Sigmoid colon (tissue), 7 donors: ENCODE measurements at places on chromosomes 3 and 15. TPM values are rescaled to one million over a fixed set of nuclear protein-coding genes. Genes with fewer than 3 reads are reported as not detected.
A peak's percentile ranks its signal among the peaks of the same experiment; 100 is the strongest.

DNA sequence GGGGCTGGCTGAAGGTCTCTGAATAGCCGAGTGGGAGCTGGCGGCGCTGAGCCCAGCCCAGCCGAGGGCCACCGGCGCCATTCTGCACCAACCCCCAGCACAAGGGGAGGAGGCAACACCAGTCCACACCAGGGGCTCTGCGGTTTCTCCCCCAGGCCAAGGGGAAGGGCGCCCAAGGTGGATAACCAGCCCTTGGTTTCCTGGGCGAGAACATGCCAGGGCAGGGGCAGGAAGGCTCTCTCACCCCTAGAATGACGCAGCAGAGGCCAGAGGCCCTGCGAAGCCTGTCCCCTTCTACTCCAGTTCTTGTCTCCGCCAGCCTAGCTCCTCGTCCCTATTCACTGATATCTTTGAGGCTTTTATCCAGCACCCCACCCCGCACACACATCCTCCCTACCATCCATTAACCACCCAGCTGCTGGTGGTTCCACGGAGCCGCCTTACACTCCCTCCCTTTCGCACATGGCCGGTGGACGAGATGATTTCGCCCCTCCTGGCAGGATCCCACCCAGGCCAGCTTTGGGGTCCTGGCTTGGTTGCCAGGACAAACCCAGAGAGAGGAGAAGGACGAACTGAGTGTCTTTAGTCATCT lies 1.3 kb downstream of the RBPMS2 start:
- peak; percentile 71 for DNase-seq

- peak; percentile 92 for DNase-seq
Observed at GRCh38 chr3:11155341-11156025, 1.2 kb downstream of the HRH1 start.

- DNase-seq = no peak
Observed at GRCh38 chr3:79161941-79162340, 605.9 kb downstream of the ROBO1 start.

DNA sequence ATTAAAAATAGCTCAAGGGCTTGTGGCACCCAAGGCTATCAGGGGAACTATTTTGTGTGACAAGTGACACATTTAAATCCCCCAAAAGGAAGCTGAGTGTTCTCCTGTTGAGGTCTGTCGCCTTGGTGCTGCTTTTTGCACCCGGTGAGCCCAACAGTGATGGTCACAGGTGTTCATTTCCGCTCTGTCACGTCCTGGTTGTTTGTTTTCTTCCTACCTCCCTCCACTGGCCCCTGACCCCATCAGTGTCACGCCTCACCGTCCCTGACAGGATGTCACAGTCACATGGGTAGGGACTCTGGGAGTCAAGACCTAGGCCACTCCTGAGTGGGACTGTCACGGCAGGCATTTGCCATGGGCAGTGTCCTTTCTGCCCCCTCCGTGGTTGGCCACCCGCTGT lies 11.2 kb downstream of the SLCO3A1 start:
- no peak for DNase-seq

- no peak for DNase-seq
Observed at GRCh38 chr3:160105907-160106584, 117.4 kb downstream of the IL12A start.

- no peak for DNase-seq
Observed at GRCh38 chr15:37695719-37696118, 238.7 kb upstream of the TMCO5A start.

- peak; percentile 68 for DNase-seq
Observed at GRCh38 chr3:183697610-183698317, at the start of gene YEATS2. Gene YEATS2 (plus strand): TSS chr3:183697797. CDS start chr3:183715163, 17,366 bp downstream.

GRCh38 chr3:13075986-13076654 lies 2.9 kb upstream of the IQSEC1 start:
- DNase-seq = no peak

GRCh38 chr3:13279532-13279910 lies 140.6 kb downstream of the NUP210 start:
- peak; percentile 52 for DNase-seq

GRCh38 chr3:14552041-14552648 lies 12.0 kb upstream of the GRIP2 start:
- DNase-seq = peak; percentile 13

- no peak for DNase-seq
Observed at GRCh38 chr3:112966633-112967032, 8.3 kb downstream of the CD200R1 start.

DNA sequence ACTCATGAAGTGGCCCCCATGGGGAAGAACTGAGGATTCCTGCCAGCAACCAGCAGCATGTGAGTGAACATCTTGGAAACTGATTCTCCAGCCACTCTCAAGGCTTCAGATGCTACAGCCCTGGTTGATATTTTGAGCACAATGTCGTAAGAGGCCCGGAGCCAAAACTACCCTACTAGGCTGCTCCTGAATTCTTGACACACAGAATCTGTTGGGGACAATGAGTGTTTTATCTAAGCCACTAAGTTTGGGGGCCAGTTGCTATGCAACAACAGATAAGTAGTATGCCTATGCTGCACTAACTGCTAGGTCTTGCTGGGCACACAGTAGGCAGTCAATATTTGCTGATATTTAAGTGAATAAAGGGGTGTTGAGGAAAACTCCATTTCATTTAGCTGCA lies 89.9 kb upstream of the CHL1 start:
- DNase-seq = no peak

GRCh38 chr3:14624498-14624897 lies 27.1 kb upstream of the CCDC174 start:
- DNase-seq = no peak

GRCh38 chr15:88882785-88883184 lies 12.6 kb downstream of the HAPLN3 start:
- no peak for DNase-seq

DNA sequence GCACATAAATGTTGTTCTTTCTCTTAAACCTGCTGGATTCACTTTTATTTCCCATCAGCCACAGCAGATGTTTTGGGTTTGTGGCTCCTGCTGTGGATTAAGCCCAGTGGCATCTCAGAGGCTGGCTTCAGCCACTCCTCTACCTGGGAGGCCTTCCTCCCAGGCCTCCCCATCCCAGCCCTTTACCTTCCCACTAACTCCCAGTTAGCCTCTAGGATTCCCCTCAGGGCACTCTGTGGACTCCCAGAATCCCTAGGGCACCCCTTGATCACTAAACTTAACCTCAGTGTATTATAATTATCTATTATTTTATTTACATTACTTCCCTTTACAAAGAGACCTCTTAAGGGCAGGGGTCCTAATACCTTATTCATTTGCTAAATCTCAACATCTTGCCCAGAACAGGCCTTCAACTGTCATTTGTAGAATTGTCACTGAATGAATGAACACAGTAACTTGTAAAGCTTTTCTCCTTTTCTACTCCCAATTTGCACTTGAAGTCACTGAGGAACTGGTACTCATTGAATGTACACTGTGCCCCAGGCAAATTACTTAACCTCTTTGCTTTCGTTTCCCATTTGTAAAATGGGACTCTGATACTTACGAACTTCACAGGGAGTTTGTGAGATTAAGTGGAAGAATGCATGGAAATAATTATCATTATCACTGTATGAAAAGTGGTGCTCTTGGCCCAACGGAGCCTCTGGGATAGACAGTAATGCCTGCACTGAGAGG lies 8.3 kb downstream of the CCDC13 start:
- DNase-seq = no peak

DNA sequence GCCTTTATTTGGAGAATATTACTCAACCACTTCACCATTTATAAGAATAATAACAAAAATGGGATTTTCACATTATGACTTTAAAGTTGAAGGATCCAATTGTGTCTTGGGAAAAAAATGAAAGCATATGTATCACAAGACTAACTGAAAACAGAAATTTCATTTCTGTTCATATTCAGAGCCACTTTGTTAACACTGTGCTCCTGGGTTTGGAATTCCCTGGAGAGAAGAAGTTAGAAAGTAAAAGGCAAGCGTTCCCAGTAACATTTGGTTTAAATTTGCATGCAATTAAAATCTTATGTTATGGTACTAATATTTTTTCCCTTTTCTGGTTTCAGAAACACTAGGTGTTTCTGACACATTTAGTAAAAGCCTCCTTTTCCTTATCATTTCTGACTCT lies 230.8 kb downstream of the RBMS3 start:
- no peak for DNase-seq

DNA sequence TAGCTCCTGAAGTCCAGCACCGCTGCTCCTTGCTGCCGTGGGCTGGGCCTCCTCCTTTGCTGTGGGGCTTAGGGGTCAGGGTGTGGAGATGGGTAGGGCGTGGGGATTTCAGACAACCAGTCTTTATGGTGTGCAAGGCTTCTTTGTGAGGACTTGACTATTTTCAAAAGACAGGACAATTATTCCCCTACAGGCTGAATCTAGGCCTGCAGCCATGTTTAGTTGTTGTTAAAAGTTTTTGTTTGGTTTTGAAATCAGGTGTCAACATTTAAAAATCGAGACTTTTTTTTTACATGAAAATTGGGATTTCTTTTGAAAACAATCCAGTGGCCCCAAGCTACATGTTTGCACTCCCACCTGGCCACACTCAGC lies 10.6 kb downstream of the RPL32 start:
- no peak for DNase-seq

GRCh38 chr3:119405315-119405714 lies 58.1 kb downstream of the TMEM39A start:
- DNase-seq = no peak

GRCh38 chr3:143118630-143119008 lies 952 bp upstream of the CHST2 start:
- DNase-seq = no peak

DNA sequence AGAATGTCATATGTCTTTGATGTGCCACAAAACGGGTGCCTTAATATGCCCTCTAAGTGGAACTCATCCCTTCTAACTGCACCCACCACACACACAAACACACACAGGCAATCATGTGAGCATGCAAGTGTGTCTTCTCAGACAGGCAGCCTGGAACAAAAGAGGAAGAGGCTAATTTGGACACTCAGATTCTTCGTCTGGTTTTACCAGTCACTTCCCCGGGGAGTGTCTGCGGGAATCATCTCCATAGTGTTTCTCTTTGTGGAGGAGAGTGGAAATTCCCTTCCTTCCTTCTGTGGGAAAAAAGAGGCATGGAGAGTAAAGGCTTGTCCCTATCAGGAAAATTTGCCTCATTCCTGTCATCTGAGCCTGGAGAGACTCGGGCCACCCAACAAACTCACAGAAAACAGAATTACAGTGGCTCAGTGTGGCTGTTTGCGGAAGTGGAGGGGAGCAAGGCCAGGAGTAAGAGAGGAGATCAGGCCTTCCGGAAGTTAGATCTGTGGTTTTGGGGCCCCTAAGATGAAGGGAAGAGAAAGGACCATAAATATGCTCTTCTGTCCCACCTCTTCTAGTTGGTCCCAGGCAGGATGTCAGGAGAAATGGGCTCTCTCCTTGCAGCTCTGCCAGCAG lies 212.6 kb upstream of the SEMA6D start:
- no peak for DNase-seq

DNA sequence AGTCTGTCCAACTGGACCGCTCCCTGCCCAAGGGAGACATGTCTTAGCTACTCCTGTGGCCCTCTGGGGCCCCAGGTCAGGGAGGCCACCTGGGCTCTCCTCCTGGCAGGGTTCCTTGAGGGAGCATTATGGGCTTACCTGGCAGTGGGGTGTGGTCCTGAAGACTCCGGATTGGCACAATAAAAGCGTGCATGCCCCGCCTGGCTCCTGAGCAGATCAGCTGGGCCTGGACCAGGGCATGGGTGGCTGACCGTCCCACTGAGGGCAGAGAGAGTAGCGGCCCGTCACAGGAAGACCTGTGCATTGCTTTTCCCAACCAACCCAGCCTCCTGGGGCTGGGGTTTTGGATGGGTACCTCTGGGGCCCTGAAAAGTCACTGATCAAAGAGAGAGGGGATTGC lies 5.4 kb downstream of the ACOX2 start:
- no peak for DNase-seq

DNA sequence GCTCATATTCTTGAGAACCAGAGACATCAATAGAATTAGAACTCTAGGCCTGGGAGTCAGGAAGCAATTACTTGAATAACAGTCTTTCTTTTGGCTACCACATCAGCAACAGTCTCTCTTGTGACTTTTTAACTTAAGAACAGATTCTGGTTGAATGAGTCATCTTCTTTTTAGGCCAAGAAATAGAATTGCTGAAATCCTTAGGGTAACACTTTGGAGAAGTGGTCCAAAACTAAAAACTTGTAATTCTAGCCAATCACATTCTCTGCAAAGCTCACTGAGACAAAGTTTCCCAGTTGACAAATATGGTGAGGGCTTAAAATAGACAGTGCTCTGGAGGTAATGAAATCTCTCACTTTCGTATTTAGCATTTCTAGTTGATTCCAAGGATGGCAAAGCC lies 238.0 kb downstream of the SHOX2 start:
- DNase-seq = no peak

DNA sequence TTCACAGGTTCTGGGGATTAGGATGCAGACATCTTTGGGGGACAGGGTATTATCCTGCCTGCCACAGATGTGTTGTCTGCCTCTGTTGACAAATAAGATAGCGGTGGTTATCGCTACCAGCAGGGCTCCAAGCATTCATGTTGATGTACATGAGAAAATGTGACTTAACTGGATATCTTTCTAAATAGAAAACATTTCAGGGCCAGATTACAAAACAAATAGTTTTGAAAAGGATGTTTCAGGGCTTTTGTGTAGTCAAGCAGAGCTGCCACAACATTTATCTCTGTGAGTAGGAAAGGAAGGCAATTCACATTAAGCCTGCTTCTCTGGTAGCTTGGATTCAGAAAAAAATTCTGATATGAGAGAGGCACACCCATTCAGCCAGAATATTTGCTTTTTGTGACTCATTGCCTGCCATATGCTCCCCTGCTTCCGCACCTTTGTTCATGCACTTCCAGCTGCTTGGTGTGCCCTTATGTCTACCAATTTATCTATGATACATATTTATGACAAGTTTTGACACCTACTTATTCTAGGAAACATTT lies 22.8 kb downstream of the PLS1 start:
- DNase-seq = no peak

DNA sequence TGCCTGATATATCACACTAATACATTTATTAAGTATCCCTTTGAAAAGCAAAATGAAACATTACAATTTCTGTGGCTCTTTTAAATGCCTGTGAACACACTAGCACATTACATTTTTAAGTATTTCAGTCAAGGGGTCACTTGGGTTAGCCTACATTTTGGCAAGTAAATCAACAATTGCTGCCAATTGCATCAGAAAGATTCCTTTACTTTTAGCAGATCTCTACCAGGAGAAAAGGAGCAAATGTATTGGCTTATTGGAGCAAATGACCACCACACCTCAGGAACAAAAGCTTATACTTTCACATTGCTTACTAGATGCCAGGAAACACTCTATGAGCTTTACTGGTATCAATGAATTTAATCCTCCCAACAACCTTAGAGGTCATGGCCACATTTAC lies 947.1 kb downstream of the FHIT start:
- no peak for DNase-seq

The MST1R gene
- 4.2 TPM for total RNA-seq

The POLR2M gene
- 205 TPM for total RNA-seq

The ARRDC4 gene
- 190 TPM for total RNA-seq

The RAB5A gene
- total RNA-seq = 61.4 TPM

The GABRG3 gene
- total RNA-seq = under 0.01 TPM

The ISG20 gene
- total RNA-seq = 20.1 TPM

The GRK7 gene
- total RNA-seq = not detected

The GOLGA6L2 gene
- not detected for total RNA-seq

The TSC22D2 gene
- total RNA-seq = 24.9 TPM

The XIRP1 gene
- total RNA-seq = 0.54 TPM
